CD4-positive, alpha-beta T cell treated with Interleukin-10 for 1 hour (primary cell): ENCODE measurements at places on chromosomes 3 and 15.

GRCh38 chr3:35680866-35681650, 41.7 kb downstream of the ARPP21 start:
- DNase-seq = no peak

DNA sequence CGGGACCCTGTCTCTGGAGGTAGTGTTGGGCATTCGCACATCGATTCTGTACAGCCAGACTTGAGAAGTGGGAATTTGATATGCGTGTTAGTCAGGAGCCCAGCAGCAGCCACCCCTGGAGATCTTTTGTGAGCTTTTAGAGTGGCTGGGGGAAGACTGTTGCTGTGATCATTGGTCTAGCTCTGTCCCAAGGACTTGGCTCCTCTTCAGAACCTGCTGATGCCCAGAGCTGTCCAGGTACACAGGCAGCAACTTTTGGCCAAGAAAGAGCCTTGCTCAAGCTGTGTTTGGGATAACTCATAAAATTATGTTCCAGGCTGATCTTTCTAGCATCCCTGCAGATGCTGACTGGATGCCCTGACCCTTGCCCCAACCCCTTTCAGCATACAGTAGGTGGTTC, 29.3 kb downstream of the LIMD1 start:
- no peak for DNase-seq

GRCh38 chr3:126679831-126680666, 24.0 kb upstream of the CHCHD6 start:
- no peak for DNase-seq

DNA sequence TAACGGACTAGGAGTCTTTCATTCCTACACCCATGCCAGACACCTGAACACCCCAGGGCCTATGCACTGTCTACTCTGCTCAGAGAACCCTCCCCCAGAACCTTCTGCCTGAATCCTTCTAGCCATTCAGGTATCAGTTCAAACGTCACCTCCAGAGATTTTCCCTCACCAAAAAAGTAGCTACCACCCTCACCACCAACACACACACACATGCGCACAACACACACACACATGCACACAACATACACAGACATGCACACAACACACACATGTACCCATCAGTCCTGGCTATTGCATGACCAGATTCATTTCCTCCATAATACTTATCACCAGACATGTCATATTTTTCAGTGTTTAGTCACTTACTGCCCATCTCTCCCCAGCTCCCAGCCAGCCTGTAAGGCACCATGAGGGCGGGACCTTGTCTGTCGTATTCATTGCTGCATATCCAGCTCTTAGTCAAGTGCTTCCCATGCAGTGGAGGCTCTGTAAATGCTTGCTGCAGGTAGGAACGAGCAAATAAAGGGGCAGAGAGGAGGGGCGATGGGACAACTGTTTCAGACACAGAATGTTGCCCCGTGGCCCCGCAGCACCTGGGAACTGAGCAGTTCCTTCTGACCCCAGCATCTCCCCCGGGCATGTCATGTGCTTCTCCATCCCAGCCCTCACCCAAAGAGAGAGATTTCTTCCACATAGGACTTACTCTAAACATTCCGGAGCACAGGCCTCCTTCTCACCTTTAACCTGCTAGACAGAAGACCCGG, 29.2 kb downstream of the XXYLT1 start:
- DNase-seq = no peak

DNA sequence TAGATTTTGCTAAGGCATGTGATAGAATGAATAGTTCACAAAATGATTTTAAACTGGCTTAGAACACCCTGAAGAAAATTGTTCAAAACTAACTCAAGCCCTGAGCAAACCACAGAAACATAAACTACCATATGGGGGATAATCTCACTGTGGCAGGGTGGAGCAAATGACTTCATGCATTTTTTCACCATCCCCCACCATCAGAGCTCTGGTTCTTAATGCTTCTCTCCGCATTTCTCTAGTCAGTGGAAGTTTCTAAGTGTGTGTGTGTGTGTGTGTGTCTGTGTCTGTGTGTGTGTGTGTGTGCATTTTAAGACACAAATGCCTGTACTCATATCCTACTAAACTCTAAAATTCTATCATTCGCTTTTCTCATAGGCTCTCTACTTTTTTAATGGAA, 107.1 kb upstream of the PHLDB2 start:
- no peak for DNase-seq

- no peak for DNase-seq
These were observed 50.6 kb downstream of the WDR76 start for GRCh38 chr15:43877371-43877770.

- DNase-seq = no peak
These were observed 55.5 kb downstream of the WHAMM start for GRCh38 chr15:82864967-82865366.

DNA sequence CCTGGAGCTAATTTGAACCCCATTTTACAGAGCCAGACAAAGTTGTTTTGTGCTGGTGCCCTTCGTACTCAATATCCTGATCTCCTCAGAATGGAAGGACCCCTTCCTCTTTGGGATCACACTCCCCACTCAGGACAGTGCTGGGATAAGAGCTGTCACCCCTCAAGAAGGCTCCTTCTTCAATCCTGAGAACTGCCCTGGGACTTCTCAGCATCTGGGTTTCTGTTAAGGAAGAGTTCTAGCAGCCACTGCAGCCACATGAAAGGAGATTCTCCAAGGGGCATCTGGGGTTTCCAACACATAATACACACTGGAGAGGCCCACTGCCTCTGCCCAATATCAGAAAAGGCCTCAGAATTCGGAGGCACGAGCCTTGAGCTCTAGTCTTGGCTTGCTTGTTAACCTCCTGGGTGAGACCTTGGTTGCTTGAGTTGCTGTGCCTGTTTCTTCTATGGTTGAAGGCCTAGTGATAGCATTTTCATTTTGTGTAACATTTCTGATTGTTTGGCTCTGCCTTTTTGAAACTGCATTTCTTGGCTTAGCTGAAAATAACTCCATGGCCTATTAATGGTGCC, 78.8 kb upstream of the NMNAT3 start:
- no peak for DNase-seq

GRCh38 chr15:90306560-90306959, 41.1 kb downstream of the NGRN start:
- peak; percentile 39 for DNase-seq

GRCh38 chr3:185727873-185728272, 97.0 kb downstream of the IGF2BP2 start:
- DNase-seq = no peak

GRCh38 chr3:51559411-51559888, 20.9 kb downstream of the RAD54L2 start:
- DNase-seq = no peak

DNA sequence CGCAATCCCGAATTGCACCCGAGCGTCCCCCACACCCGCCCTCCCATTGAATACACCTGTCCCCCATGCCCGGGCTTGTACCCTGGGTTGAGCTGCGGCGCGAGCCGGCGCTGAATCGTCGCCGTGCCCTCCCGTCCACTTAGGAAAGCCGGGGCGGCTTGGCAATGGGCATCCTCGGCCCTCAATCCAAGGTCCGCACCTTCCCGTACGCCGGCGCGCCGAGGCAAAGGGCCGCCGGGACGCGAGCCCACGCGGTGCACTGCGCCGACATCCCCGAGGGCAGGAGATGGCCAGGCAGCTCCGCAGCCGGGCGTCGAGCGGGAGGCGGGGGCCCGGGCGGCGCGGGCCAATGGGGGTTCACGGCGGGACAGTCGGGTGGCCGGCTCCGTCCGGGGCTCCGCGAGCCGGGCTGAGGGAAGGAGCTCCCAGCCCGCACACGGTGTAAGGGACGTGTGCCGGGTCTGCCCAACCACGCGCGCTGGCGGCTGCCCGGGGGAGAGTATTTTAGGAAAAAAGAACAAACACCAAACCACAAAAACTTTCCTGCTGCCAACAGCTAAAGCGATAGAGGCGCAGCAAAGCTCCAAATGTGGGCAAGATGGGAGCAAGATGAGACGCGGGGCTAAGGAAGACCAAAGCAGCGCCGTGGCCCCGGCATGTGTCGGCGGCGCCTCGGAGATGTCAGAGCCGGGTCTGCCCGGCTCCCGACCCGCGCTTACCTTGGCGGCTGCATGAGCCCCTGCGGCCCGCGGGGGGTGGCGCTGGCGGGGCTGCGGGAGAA, 621 bp downstream of the RGMA start:
- DNase-seq = no peak

DNA sequence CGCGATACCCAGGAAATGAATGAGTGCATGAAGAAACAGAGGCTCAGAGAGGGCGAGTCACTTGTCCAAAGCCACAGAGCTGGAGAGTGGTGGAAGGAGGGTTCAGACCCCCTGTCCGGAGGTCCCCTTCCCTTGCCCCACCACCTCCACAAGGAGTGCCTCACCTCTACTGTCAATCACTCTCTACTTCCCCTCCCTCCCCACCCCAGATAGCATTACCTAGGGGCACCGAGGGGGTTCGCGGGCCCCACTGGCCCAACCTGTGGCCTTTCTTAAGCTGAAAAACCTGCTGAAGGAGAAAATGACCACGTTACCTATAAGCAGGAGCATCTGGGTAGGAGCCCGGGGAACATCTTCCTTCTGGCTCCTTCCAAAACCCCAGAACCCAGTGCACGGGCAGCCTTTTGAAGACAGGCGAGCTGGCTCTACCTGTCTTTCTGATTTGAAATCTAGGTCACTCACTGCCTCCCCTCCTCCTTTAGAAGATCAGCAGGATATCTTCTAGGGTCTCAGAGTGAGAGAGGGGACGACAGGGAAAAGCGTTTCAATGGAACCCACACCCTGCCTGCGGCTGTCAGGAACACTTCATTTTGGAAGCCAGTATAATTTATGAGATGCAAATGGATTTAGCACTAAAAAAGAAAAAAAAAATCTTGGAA, 89.9 kb upstream of the MEF2A start:
- DNase-seq = no peak

GRCh38 chr3:170128259-170128976, 53.1 kb downstream of the PHC3 start:
- DNase-seq = peak; percentile 6

- DNase-seq = no peak
These were observed 323.0 kb upstream of the SEMA6D start for GRCh38 chr15:47394286-47394809.

DNA sequence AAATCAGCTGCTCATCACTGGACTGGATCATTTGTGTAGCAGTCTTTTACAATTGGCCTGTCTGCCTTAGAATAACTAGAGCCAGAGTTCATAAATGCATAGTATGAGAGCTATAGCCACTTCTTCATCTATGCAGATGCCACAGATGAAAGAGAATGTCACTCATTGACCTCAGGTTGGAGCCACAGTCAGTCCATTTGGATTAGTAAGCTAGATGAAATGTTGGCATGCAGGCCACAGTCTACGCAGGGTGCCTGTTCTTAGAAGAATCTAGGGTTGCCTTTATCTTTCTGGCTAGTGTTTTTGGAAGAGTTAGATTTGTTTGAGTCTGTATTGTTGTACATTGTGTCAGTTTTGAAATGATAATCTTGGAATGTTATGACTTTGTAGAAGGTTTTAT, 25.4 kb upstream of the EDEM1 start:
- DNase-seq = no peak

- DNase-seq = no peak
These were observed 82.5 kb downstream of the NEK11 start for GRCh38 chr3:131109156-131109555.

DNA sequence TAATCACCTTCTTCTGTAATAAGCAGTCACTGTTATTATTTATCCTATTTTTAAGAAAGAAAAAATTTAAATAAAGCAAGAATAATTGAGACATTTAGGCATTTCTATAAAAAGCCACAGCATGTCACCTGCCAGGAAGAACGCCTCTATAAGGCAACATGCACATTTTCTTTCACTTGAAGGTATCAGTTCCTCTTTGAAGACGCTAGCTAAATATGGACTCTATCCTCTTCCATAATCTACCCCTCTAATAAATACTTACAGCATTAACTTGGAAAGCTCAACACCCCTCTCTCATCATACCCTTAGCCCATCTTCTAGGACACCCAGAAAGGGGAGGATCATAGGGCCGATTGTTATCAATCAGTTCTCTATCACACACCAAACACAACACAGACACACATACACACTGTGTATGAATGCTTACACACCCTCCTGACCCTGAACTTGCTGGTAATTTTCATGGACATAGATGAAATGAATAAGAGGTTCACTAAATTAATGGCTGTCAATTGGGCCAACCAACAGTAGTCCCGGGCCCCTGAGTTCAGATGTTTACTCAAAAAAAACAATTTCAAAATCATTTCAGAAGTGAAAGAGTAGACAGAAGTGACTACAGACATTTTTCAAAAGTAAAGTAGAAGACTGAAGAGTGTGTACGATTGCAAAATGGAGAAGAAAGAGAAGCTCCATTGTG, 102.5 kb downstream of the ZMAT3 start:
- no peak for DNase-seq

DNA sequence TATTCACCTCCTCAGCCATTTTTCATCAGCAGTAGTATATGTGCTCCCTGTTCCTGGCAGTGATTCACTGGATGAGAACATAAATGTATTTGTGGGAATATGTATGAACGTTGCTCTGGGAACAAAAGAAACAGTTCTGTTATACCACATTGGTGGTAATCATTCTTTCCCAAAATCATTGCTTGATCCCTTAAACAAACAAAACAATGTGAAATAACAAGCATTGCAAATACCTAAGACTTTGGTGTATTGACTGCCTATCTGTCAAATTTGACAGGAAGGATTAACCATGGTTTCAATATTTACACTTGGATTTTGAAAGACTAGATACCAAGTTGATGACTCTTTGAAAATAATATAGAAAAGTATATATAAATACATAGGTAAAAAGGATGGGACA, 284.1 kb downstream of the FHIT start:
- DNase-seq = no peak

DNA sequence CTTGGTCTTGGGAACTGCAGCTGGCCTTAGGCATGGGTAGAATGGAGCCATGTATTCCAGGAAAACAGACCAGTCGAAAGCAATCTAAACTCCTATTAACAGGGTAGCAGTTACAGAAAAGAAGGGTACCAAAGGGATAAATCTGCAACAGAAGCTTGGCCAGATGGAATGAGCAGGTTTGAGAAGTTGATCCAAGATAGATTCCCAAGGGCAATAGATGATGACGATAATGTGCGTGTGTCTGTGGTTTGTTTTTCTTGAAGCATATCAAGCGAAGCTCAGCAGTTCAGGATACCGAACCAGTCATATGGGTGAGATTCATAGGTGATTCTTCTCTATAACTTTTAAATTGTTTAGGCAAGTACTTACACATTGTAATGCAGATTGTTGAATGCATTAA, 203.8 kb upstream of the SEMA6D start:
- no peak for DNase-seq

GRCh38 chr15:48654801-48655200, 9.3 kb upstream of the FBN1 start:
- DNase-seq = no peak

DNA sequence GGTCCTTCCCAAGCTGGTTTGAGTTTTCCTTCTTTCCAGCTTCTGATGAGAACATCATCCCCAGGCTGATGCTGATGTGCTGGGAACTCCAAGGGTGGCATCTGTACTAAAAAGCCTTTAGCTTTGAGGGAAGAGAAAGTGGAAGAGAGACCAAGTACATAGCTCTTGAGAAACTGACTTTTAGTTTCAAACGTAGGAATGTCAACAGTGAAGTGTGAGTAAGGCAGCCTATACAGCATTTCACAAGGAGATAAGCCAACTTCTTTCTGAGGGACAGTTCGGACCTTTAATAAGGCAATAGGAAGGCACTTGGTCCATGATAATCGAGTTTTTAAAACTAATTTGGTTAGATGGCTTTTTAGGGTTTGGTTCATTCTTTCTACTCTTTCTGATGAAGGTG, 53.7 kb downstream of the DLG1 start:
- DNase-seq = no peak

- no peak for DNase-seq
These were observed 1078.2 kb downstream of the ZPLD1 start for GRCh38 chr3:103513003-103513402.
